H1 (cell line): ENCODE measurements at places on chromosomes 1 and 21.
A peak's percentile ranks its signal among the peaks of the same experiment; 100 is the strongest.

DNA sequence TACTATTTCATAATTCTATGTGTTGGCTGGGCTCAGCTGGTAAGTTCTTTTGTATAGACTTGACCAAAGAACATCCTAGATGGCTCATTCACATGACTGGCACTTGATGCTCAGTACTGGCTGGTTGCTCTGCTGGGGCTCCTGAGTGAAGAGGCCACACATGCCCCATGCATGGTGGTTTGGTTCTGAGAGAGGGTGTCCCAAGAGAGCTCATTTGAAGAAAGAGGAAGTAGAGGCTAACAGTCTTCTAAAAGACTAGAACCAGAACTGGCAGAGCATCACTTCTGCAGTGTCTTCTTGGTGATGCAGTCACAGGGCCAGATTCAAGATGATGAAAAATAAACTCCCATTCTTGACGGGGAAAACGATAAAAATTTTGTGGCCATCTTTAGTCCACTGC is 5.2 kb upstream of the BACH1 start:
- DNase-seq, result no peak

DNA sequence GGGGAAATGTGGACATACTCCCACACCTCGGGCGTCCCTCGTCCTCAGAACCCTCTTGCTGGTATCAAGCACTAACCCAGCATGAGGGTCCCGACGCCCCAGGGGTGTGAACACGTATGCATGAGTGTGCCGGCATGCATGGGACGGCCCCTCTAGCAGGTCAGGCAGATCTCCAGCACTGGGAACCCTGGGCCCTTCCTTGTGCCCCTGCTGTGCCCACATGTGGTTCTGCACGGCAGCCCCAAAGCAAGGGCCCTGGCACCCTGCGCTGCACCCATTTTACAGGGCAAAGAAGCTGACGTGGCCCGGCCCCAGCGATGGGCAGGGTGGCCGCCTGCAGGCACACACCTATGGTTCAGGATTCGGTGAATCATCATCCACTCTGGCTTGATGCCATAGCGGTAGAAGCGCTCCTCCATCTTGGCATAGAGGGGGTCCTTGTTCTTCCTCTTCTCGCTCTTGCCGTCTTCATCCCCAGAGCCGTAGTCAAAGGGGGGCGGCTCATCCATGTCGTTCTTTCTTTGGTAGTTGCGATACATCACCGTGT is 34.2 kb downstream of the CHD5 start:
- DNase-seq, result no peak

DNA sequence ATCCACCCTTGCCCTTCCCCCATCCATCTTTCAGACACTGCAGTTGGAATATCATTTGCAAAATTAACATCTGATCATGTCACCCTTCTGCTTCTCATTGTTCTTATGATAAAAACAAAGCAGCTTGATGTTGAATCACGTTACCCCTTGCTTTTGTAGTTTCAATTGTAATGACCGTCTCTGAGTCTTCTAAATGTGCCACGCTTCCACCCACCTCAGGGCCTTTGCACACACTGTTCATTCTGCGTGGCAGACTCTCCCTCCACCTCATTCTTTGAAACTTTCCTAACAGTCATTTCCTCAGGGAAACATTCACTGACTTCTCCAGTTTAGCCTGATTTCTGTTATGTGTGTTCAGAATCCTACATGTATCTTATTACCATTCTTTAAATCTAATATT is 143.6 kb upstream of the LMO4 start:
- no peak for DNase-seq

GRCh38 chr1:17186216-17186909 is 18.6 kb upstream of the PADI1 start:
- DNase-seq, result no peak

- no peak for DNase-seq
Observed at GRCh38 chr1:29286194-29286767, 50.0 kb downstream of the PTPRU start.

- DNase-seq, result no peak
Observed at GRCh38 chr21:25331286-25331685, 276.0 kb downstream of the MRPL39 start.

- DNase-seq, result no peak
Observed at GRCh38 chr1:184210031-184210430, 158.5 kb downstream of the TSEN15 start.

GRCh38 chr1:206739411-206740076 is 31.0 kb upstream of the IL19 start:
- no peak for DNase-seq

GRCh38 chr1:3924825-3925220 is 24.8 kb upstream of the C1orf174 start:
- DNase-seq, result no peak

DNA sequence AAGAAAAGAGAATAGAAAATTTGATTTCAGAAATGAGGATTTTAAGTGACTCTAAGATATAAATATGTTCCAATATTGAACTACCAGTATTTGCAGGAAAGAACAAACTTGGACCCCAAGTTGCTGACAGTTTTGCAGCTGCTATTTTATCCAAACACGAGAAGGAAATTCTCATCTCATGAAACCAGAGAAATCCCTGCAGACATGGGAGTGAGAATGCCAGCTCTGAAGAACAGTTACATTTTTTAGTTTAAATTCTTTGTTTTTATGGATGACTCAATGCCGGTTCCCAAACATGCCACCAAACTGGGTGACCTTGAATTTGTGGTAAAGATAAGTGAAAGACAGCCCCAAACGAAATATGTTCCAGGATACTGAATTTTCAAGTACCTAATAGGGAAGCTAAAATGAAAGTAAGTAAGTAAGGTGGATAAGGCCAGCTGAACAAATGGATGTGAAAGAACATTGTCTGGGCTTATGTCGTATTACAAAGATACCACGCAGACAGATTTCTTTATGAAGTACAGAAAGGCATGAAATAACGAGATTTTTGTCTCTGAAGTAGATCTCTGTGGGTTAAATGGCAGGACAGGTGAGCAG is 19.9 kb downstream of the TLR5 start:
- no peak for DNase-seq

DNA sequence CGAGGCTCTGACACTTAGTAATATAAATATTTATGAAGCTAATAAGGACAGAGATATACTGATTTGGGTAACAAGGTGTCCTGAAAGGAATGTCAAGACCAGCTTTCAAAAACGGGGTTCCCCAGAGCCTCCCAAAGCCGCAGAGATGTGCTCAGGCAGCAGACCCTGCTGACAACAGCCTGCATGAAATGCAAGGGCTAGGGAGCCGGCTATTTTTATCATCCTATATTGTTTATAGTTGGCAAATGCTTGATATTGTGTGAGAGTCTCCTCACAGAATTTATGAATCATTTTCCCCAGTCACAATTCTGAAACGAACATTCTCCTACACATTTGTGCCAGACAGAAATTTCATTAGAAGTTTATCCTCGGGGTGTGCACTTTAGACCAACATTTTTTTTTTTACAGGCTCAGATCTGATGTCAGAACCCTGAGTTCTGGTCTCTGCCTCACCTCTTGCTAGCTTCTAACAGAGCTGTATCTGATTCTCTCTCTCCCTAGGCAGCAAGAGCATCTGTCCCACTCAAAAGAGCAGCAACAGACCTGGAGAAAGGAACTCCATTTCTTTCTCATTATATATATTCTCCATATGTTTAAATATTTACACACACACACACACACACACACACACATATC is 302.3 kb upstream of the PLD5 start:
- DNase-seq, result no peak

DNA sequence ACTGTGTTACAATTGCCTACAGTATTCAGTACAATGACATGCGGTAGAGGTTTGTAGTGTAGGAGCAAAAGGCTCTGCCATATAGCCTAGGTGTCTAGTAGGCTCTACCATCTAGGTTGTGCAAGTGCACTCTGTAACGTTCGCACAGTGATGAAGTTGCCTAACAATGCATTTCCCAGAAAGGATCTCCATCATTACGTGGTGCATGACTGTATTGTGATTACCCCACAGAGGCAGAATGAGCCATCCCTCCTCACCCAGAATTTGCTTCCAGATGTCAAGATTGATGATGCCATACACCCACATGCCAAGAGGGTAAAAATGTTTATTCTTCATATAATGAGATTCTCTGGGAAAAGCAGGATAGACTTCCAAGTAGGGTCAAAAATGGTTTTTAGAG is 199.3 kb upstream of the CTTNBP2NL start:
- DNase-seq, result no peak

GRCh38 chr1:245822996-245823395 is 668.2 kb downstream of the KIF26B start:
- no peak for DNase-seq

DNA sequence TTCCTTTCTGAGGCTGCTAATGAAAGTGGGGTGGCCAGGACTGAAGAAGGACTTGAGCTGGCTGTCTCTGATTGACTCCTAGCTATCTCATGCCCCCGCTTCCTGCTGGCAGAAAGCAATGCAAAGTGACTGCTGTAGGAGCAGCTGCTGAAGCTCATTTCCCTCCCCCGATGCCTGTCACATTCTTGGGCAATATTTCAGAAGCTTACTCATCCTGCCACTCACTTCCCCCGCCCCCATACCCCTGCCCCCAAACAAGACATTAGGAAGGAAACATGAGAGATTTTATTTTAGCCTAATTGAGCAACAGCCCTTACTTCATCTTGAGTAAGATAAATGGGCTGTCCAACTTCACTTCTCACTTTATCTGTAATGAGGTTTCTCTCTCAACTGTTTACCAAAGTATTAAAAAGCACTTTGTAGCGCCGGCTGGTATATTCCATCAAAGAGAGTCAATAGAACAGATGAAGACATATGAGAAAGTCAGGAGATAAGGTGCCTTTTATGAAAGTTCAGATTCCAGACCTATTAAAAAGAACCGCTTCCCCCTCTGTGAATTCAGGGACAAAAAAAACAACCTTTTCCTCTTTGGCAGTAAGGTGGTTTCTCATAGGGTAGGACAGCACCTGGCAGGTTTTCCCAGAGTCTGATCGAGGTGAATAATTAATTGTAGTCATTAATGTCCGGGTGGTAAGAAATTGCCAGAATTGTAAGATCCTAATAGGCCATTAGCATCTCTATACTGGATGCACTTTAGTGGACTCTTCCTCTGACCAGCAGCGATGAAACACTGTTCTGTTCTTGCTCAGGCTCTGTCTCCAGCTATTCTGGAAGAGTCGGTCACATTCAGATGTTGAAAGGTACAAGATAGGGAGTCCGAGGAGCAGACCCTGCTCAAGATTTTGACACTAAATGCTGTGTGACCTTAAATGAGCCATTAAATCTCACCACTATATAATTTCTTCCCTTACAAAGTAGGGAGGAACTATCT is 70.2 kb downstream of the SH3GLB1 start:
- DNase-seq, result peak; percentile 31

DNA sequence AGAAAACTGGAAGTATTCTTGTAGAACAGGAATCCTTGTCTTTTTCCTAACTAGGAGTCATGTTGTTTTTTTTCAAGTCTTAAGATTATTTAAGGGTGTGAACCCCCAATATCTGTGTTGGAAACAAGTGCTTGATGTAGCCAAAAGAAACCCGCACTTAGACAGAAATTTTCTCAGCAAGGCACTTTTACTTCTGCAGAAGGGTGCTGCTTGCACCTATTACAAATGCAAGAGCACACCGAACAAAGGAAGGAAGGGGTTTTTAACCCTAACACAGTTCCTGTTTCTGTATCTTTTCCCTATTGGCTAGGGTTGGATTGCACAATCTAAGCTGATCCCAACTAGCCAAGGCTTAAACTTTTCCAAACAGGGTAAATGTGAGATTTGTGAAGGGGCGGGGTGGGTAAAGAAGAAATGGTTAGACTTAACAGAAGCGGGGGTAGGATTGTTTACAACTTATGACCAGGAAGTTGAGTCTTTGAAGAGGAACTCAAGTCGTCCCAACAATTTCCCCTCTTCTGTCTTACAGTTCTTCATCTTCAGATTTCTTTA is 75.1 kb downstream of the ZFYVE9 start:
- DNase-seq, result no peak

- DNase-seq, result no peak
Observed at GRCh38 chr1:163055005-163055404, 14.2 kb upstream of the RGS4 start.

GRCh38 chr21:27565364-27565763 is 598.5 kb upstream of the ADAMTS5 start:
- DNase-seq, result no peak
